ENCODE measurements at places on chromosomes 16 and 17.

DNA sequence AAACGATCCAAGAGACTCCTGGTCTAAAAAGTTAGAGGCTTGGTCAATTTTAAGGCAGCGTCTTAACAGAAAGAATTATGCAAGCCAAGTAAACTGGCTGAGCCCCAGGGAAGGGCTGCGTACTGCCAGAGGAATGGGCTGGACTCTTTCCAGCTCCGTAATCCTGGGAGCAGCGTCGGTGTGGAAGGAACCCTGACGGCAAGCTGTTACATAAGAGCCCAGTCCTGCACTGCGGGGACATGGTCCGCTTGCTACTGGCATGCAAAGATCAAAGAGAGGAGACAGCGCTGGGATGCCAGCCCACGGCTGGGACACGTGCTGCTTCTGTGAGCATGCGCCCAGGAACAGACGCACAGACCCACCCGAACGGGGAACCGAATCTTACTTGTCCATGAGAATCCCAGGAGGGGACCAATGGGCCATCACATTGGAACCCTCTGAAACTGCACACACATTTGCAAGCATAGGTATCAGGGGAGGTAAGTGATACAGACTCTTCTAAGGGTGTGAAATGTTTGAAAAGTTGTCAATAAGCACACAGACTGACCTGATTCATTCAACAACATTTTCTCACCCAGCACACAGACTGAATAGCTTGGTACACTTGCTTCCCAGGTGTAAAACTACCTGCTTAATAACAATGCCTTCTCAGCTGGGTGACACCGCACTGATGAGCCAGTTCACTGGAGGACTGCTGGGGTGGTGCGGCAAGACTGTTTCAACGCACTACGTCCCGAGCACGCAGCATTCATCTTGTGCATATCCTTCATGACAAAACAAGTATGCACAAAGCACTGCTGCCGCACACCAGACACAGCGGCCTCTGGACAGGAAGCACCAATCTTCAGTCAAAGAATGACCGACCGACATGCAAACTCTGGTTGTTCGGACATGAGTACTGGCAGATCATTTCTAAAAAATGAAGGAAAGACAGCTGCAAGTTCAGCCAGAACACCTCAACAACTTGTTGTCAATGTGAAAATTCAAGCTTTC is 94.9 kb downstream of the ANKRD11 start:
- no peak for DNase-seq

DNA sequence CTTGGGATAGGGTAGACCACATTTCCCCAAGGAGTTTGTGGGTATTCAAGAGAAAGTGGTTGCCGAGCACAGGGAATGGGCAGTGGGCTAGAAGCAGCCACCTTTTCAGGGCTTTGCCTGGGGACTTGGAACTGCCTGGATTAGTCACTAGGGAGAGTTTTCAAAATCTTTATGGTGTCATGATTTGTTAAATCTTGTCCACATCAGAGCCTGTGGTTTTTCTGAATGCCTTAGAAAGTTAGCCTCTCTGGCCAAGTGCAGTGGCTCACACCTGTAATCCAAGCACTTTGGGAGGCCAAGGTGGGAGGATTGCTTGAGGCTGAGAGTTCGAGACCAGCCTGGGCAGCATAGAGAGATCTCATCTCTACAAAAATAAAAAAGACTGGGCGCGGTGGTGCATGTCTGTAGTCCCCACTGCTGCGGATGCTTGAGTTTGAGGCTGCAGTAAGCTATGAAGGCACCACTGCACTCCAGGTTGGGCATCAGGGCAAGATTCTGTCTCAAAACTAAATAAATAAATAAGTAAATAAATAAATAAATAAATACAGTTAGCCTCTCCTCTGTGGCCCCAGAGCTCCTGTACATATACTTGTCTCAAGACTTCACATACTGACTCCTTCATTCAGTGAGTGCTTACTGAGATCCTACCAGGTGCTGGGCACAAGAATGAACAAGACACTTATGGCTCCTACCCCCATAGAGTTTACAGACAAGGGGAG is 76.3 kb upstream of the HNF1B start:
- no peak for DNase-seq

GRCh38 chr17:66567234-66568170 is 265.1 kb downstream of the PRKCA start:
- peak; percentile 64 for DNase-seq

DNA sequence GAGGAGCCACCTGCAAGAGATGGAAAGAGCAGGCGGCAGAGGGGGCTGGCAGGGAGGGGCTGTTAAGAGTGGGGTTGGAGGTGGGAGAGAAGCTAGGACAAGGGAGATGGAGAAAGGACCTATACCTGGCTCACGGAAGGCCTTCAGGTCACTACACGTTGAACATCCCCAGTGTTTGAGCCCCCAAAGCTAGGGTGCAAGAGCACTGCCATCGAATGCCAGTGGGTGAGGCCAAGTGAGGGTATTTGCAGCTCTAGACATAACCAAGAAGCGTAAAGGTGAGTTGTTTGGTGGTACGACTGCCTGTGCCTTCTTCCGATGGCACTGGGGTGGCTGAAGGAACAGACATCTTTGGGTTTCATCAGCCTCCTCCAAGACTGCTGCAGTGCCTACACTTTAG is 17.0 kb upstream of the HERPUD1 start:
- DNase-seq, result no peak

DNA sequence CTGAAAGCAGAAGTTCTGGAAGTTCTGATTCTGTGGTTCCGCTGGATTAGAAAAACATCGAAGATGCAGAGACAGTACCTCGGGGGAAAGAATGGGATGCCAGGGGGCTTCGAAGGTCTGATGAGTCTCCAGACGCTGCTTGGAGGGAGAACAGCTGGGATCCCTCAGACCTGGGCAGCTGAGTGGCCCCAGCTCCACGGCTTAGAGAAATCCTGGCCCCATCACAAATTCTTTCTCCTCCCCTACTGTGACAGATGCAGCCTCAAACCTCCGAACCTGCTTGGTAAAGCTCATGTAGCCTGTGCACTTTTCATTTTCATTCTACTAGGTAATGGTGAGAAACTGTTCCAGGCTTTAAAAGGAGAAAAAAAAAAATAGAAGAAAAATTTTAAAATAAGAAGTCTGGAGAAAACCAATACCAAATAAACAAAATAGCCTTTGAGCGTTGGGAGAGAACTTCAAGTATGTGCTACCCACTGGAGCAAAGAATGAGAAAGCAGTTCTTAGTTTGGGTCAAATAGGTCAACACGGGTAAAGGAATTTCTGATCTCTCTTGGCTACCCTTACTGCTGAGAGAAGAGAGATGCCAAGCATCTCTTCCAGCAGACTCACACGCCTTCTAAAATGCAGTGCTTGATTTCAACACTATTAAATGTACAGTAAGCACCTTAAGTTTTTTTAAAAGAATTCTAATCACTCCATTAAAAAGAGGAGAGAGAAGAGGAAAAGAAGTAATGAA is 19.9 kb downstream of the MAF start:
- no peak for DNase-seq

DNA sequence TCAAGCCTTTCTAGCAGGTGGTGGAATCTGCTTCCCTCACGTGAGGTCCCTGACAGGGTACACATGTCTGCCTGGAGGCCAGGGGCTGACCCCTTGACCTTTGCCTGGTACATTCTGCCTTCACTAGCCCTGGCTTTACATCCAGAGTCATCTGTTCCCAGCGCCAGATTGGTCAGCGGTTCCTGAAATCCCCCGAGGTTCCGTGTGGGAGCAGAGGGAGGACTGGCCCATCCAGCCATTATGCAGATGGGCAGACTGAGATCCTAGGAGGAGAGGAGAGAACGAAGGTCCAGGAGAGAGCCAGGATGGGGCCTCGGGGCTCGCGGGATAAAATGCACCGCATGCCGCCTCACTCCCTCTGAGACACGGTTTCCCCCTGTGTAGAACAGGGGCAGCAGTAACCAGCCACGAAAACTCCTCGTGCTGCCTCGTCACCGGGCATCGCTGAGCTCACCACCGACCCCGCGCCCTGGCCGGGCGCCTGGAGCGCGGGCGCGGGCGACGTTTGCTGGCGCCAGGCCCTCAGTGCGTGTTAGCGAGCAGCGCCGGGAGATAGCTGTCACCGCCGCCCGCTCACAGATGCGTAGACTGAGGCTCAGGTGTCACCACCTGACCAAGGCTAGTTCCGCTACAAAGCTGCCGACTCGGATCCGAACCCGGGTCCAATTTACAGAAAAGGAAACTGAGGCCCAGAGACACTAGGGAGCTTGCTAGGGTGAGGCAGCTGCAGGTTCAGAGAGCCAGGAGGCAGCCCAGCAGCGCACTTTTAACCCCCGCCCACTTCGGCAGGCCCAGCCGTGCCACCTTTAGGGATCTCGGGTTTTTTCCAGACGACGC is 811 bp upstream of the MAP2K3 start:
- DNase-seq, result no peak

DNA sequence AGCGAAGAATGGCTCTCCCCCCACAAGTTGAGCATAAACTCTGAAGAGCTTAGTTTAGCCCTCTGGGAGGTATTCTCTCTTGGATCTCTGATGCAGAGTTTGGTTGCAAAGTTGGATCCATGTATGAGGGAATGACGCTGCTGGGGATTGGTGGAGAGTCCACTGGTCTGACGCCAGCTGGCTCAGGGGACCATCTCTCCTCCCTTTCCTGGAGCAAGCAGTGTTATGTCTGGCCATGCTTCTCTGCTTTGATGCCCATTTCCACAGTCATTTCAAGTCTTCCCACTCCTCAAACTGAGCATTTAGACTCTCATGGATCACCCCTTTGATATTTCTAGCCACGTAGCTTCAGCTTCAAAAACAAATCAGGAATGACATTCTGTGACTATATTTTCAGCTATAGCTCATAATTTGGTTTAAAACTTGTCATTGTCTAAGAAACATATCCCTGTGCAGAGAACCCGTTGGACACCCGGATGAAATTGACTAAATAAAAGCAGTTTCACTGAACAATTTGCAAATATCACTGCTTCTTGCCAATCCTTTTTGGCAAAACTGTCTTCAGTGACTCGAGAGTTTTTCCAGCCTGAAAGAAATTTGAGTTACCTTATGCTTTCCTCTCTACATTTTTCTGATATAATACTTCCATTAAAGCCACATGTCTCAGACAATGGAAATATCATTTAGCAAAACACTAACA is 193.4 kb upstream of the CDH11 start:
- no peak for DNase-seq

- no peak for DNase-seq
Observed at GRCh38 chr17:63798572-63799106, 24.7 kb downstream of the DDX42 start.

- DNase-seq, result peak; percentile 52
Observed at GRCh38 chr17:6574687-6575595, 18.6 kb upstream of the PITPNM3 start.

DNA sequence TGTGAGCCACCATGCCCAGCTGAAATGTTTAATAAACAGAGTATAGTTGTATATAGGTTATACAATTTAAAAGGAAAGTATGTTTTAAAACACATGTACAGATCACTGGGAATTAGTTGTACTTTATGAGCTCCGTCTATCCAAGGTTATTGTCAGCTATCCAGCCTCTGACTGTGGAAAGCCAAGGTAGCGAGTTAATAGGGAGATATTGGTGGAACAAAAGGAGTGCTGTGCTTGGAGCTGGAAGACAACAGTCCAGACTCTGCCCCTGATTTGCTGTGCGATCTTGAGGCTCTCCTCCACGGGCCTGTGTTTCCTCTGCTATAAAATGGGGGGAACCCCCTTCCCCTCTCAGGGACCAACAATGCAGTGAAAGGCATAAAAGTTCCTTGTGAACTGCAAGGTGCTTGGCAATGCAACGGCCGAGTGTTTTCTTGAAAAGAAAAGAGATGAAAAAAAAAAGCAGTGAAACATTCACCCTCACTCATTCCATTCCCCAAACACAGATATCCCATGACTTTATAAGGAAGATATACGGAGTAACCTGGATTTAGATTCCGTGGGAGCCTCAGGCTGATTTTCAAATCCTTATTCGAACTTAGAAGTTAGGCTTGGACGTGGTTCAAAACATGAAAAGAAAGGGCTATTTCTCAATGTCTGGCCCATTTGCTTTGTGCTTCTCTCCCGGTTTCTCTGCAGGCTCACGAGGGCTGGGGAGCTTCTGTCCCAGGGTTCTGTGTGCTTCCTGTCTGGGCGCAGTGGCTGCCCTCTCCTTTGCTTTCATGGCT is 34.1 kb downstream of the CUEDC1 start:
- no peak for DNase-seq

- no peak for DNase-seq
Observed at GRCh38 chr17:7774055-7774521, 56.5 kb downstream of the DNAH2 start.

DNA sequence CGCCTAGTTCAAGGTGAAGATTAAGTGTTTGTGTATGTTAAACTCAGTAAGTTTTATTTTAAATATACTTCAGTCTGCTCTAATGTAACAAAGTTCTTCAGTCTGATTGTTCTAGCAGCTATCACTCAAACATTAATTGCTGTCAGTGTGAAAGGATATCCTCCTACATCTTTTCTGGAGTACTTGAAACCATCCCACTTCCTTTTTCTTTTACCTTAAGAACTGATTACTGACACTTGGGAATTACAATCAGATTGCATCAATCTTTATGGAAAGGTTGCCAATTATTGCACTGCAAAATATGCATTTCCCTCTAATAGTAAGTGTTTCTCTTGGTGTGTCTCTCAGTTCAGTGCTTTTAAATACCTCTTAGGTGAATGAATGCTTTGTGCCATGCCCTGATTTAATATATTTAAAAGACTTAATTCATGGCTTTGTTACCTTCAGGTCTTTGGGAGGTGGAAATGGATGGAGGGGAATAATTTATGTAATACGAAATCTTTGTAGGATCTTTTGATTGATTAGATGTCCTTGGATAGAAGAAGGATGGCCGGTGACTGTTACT is 16.6 kb downstream of the MRTFB start:
- DNase-seq, result no peak

DNA sequence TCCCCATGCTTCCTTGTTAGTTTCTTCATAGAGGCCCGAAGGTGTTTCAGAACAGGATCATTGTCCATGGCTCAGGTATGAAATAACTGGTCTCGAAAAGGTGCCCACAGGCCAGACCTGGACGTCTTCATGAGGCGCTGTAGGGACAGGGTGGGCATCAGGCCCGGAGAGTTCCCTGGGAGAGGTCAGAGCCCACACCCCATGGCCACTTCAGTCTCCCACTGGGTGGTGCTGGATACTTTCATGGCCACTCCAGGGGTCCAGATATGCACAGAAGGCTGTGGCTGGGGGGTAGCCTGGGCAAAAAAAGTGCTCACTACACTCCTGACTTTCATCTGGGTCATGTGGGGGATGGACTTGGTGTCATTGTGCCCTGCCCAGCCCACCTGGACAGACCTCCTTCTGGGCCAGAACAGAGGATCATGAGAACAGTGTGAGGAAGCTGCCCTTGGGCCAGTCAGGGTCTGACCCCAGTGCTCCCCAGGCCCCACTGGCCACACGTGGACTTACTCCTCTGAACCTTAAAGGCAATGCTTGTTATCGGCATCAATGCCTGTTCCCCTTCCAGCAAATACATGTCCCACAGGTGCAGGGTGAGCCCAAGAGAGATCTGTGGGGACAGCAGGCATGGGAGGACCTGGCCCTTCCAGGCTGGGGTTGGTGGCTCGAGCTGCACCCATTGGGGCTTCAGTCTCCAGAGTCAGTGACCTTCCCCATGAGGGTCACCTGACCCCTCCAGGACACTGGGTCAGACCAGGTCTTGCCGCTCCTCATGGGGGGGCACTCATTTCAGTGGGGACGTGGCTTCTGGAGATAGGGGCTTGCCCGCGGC is 36.9 kb downstream of the LGALS9 start:
- no peak for DNase-seq

All from activated naive CD4-positive, alpha-beta T cell treated with anti-CD3 and anti-CD28 coated beads, Interleukin-2, amount 50 U/mL, for 72 hours (primary cell).